Ovary (tissue), 10 donors: ENCODE measurements at places on chromosomes 11 and 22.

DNA sequence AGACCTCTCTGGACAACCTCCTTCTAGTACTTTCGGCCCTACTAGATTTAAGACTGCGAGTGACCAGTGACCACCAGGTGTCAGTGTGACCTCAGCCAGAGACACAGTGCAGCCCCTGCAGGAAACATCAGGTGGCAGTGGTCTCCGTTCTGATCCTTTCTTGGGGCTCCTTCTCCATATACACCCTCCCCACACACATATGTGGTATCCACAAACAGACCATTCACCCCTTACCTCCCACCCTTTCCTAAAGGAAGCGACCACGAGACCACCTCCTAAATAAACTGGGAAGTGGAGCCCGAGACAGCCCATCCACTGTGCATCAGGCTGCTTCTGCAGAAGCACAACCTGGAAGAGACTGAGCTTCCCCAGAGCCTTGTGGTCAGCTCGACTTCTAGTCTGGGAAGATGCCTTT is 38.5 kb upstream of the CYP2D6 start:
- DNase-seq = peak; percentile 79

DNA sequence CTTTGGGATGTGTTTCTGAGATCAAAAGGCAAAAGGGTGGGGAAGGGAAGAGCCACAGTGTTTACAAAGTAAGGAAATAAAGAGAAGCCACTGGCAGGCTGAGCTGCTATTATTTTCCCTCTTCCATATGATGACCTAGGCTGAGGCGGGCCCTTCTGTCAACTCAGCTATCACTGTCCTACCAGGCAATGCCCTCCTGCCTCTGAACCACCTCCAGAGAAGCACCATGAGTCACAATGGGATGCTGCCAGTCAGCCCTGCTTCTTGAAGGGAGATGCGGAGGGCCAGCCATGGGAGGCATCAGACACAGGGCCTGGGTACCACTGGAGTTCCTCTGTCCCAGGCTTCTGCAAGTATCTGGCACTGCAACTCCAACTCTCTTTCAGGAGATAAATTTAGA is 107.9 kb upstream of the BID start:
- DNase-seq = no peak

GRCh38 chr22:29245626-29246385 is 22.0 kb downstream of the RHBDD3 start:
- DNase-seq = peak; percentile 82

GRCh38 chr11:34756591-34756990 is 135.7 kb downstream of the EHF start:
- no peak for DNase-seq

GRCh38 chr11:9090488-9091043 is 833 bp downstream of the SCUBE2 start:
- DNase-seq = no peak

GRCh38 chr11:74637700-74638099 is 45.3 kb downstream of the POLD3 start:
- no peak for DNase-seq

DNA sequence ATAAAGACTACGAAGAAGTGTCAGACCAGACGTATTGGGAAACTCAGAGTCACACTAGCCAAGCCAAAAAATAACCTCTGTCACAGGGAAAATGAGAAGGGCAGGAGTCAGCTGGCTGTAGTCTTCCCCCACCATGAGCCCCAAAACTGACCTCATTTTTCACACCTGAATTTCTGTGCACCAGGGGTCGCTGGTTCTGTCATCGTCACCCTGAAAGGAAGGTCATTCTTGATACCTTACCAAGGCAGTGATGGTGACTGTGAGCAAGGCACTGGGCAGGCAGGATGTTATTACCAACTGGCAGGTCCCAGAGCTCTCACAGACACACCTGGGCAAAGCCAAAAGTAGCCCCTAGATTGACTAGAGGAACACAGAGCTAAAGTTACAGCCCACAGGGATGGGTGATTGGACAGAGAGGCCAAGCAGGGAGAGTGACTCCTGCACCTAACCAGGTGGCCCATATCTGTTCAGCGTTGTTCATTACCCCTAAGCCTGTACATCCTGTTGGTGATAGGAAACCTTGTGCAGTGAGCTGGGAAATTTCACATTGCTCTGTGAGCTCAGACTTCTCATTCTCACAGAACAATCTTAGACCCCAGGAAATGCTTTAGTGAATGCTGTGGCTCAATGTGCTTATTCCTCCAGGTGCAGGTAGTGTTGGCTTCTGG is 32.3 kb upstream of the OR56A1 start:
- DNase-seq = no peak

DNA sequence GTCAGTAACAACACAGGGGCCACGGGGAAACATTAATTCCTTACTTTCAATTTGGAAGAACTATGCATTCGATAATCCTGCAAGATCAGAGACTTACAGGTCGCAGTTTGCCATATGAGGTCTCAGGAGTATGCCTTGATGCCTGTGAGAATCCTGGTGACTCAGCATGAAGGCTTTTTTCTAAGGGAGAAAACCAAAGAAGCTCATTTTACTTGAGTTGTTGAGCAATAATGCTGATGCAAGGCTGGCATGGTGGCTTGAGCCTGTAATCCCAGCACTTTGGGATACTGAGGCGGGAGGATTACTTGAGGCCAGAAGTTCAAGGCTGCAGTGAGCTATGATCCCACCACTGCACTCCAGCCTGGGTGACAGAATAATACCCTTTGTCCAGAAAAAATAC is 26.6 kb downstream of the ATG16L2 start:
- no peak for DNase-seq

- no peak for DNase-seq
These were observed at the start of gene GP1BB for GRCh38 chr22:19723232-19723982. TSS of gene GP1BB (plus strand) at chr22:19723539. CDS start at chr22:19723570, 31 bp downstream.

DNA sequence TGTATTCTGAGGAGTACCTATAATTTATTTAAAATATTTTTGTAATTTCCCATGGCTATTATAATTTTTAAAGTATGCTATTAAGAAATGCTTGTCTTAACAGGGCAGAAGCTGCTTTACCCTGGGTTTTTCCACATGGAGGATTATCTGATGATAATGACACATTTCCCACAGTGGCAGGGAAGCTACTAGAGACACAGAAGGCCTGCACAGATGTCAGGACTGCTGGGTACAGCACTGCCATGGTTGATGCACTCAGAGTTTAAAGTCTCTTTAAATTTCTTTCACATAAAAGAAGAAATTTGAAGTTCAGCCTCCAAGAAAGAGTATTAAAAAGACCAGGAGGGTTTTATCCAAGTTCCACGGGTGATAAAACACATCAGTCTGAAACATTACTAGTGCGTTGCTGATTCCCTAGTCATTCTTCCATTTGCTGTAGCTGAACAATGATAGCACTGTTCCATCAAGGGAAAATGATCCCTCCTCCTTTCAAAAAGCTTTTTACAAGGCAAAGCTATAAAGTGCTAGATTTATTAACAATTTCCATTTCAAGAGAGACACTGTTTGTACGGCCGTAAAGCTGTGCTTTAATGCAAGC is 363.0 kb downstream of the CNTN5 start:
- DNase-seq = no peak

- no peak for DNase-seq
These were observed 47.9 kb downstream of the CHRDL2 start for GRCh38 chr11:74683279-74683871.

GRCh38 chr11:34425867-34426266 is 12.9 kb upstream of the CAT start:
- no peak for DNase-seq

DNA sequence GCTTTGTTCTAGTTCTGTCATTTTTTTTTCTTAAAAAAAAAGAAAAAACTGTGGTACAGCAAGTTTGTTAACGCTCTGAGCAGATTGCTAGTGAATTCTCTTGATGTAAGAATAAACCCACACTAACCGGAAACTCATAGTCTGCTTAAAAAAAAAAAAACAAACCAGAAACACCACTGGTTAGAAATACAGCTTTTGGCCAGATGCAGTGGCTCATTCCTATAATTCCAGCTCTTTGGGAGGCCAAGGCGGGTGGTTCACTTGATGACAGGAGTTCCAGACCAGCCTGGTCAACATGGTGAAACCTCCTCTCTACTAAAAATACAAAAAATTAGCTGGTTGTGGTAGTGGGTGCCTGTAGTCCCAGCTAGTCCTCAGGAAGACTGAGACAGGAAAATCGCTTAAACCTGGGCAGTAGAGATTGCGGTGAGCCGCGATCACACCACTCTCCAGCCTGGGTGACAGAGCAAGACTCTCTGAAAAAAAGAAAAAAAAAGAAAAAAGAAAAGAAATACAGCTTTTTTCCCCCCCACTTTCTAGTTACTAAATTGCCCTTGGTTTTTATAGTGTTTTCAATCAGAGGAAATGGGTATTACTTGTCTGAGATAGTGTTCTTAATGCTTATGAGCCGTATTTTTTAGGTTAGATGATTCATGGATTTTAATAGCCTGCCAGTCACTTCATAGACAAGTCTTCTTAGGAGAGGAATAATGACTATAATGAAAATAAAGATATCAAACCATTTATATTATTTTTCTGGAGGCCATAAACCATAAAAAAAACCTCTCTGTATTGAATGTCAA is 222.8 kb downstream of the DDX10 start:
- DNase-seq = no peak

GRCh38 chr22:44455151-44455962 is 42.7 kb downstream of the RTL6 start:
- no peak for DNase-seq

DNA sequence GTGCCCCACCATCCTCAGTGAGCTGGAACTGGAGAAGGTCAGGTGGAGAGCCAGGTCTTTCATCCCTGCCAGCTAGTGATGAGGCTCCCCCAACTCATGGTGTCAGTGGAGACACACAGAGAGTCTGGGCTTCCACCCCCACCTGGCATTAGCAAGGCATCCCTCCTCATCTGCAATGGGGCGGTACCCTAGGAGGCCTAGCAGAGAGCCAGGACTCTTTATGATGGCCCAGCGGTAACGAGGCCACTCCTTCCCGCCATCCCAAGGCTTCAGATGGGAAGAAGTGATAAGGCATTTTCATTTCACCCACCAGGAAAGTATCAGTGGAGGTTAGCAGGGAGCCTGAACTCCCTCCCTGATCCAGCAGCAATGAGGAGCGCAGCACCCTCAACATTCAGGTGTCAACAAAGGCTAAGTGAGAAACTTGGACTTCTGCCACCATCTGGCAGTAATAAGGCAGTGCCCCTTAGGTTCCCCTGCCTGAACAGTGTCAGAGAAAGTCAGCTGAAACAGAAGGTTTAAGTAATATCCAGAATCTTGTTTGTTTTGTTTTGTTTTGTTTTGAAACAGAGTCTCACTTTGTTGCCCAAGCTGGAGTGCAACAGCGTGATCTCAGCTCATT is 40.5 kb upstream of the FBLN1 start:
- DNase-seq = no peak

DNA sequence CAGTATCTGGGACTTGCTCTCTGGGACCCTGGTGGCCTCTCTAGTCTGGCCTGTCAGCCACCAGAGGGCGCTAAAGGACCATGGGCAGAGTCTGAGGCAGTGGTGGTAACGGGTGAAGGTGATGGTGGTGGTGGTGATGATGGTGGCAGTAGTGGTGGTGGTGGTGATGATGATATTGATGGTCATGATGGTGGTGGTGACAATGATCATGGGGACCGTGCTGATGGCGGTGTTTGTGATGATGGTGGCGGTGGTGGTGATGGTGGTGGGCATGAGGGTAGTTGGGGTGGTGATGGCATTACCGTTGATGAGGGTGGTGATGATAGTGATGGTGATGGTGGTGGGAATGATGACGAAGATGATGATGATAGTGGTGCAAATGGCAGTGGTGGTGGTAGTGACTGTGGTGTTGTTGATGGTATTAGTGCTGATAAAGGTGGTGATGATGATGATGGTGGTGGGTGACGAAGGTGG is 16.0 kb downstream of the TRPM5 start:
- DNase-seq = peak; percentile 63

GRCh38 chr11:125245299-125245698 is 80.7 kb downstream of the PKNOX2 start:
- DNase-seq = peak; percentile 30

DNA sequence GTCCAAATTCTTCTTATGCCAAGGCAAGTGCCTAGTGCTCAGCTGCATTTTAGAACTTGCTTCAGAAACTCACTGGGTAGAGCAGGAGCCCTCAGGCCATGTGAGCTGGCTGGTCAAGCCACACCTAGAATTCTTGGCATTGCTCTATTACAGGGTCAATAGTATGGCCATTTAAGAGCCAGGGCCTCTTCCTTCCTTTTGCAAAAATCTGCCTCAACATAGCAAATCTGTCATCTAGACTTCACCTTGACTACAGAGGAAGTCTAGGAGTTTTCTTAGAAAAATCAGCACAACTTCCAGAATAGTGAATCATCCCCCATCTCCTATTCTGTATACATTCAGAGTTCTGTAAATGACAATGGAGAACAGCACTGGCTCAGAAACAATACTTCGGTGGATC is 112.0 kb upstream of the TTC12 start:
- DNase-seq = no peak

GRCh38 chr11:76208438-76209374 is 2.4 kb upstream of the WNT11 start:
- peak; percentile 72 for DNase-seq

DNA sequence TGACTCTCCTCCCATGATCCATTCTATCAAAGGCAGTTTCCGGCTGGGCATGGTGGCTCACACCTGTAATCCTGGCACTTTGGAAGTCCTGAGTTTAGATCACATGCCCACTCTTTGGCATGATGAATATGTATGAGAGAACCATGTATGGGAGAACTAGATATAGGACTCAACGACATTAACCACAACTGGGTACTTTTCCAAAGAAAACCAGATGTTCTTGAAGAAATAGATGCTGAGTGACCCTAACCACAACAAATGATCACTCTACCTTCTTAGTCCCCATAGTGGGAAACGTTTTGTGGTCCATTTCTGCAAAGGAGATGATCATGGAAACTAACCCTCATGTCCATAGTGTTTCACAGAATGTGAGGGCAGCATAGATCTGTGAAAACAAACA is 13.6 kb downstream of the FJX1 start:
- no peak for DNase-seq

DNA sequence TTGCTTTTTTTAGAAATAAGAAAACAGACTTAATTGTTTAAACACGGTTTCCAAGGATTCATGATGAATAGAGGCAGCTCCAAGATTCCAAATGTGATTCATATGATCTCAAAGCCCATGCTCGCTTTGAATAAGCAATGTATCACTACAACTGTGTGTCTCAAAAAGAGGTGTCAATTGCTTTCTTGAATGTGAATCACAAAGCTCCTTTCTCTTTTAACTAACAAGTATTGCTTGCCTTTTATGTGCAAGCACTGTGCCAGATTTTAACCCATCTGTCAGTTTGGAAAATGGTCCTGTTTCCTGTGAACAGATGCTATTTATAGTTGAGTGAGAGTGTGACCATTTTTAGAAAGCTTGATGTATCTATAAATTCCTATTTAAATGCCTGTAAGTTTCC is 6.5 kb downstream of the OOSP1 start:
- DNase-seq = no peak

GRCh38 chr11:68773521-68774193 is 22.3 kb upstream of the TESMIN start:
- DNase-seq = no peak

GRCh38 chr11:79081471-79082031 is 359.3 kb downstream of the TENM4 start:
- DNase-seq = no peak

DNA sequence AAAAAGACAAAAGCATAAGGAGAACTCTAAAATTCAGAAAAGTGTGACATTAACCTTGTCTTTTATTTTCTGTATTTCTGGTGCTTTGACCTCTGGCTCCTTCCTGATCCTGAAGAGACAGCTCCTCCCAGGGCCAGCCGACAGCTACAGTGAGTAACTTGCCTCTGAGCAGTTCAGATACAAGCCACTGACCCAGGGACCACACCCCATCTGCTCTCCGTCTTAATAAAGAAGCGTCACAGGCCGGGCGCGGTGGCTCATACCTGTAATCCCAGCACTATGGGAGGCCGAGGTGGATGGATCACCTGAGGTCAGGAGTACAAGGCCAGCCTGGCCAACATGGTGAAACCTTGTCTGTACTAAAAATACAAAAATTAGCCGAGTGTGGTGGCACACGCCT is 6.5 kb downstream of the MLC1 start:
- DNase-seq = no peak
